ENCODE measurements at places on chromosomes 16 and 17.
A peak's percentile ranks its signal among the peaks of the same experiment; 100 is the strongest.

DNA sequence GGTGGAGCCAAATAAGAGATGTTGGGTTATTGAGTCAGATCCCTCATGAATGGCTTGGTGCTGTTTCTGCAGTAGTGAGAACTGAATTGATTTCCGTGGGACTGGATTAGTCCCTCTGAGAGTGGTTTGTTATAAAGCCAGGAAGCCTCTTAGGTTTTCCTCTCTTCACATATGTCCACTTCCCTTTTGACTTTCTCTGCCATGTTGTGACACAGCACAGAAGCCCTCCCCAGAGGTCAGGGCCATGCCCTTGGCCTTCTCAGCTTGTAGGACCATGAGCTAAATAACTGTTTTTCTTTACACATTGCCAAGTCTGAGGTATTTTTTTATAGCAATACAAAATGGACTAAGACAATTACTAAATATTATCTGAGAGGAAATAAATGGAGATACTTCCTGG lies 10.3 kb upstream of the HAPSTR1 start:
- DNase-seq = no peak

DNA sequence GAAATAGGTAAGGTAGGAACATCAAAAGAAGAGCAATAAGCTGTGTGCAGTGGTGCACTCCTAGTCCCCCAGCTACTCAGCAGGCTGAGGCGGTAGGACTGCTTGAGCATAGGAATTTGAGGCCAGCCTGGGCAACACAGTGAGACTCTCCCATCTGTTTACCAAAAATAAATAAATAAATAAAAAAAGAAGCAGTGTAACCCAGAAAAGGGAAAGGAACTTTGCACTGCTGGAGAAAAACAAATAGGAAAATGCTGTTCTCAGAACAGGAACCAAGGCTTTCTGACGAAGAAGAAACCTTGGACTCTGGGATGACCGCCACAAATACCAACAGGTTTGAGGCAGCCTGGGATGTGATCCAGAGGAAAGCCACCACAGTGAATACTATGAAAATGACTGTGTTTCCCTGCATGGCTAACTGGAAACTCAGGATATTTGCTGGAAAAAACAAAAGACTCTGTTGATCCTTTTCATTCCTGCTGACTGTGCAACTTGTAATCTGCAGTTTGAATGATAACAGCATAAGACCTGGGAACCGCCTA lies 41.2 kb downstream of the TTC19 start:
- DNase-seq = no peak

GRCh38 chr17:12352127-12352526 lies 313.6 kb upstream of the MYOCD start:
- DNase-seq = no peak

GRCh38 chr17:31604936-31605335 lies 213.5 kb downstream of the RAB11FIP4 start:
- DNase-seq = no peak

- DNase-seq = no peak
These were observed 254.9 kb downstream of the PARN start for GRCh38 chr16:14375132-14375491.

- DNase-seq = no peak
These were observed 15.8 kb downstream of the GPRC5C start for GRCh38 chr17:74447628-74448159.

GRCh38 chr17:35804658-35805192 lies 4.6 kb upstream of the TAF15 start:
- DNase-seq = no peak

- DNase-seq = no peak
These were observed 19.9 kb upstream of the SLC16A5 start for GRCh38 chr17:75067856-75068255.

DNA sequence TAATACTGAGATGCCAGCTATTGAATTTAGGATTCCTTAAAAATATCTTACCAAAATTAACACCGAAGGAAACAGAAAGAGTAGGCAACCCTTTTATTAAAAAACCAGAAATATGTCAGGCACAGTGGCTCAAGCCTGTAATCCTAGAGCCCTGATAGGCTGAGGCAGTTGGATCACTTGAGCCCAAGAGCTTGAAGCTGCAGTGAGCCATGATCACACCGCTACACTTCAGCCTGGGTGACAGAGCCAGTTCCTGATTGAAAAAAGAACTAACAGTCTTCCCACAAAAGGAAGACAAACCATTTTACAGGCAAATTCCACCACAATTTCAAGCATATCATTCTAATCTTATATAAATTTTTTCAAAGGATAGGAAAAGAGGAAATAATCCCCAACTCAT lies 15.6 kb downstream of the SLFN12 start:
- DNase-seq = no peak

DNA sequence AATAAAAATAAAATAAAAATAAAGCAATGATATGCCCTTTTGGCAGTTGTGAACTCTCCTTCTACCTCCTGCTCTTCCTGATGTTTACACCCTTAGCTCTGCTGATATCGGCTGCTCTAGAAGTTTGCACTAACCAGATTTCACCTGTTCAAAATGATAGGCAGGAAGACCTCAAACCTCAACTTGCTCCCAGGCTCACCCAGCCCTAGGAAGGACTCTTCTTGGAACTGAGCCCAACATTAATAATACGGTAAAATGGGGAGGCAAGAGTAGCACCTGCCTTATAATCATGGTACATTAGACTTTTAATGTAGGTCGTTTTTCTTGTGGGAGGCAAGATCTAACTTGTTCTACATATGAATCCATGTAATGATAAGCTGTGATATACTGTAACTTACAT lies 61.2 kb upstream of the MED13 start:
- no peak for DNase-seq

DNA sequence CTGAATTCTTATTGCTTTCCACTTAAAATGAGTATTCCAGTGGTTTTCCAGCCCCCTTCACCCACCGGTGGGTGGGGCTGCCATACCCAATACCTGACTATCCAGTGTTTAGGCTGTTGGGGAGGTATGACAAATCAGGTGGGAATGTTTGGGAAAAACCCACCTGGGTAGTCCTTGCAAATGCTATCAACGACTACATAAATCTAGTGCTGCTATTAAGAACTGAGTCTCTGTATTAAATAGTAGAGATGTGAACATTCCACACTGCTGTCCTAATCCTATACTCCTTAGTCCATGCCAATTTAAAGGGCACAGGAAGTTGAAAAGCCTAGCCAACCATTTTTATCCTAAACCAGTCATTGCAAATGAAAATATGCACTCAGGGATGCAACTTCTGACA lies 126.6 kb downstream of the AXIN2 start:
- DNase-seq = no peak

- no peak for DNase-seq
These were observed 10.5 kb upstream of the ITGAD start for GRCh38 chr16:31382485-31383161.

- DNase-seq = no peak
These were observed 3.5 kb downstream of the CORO6 start for GRCh38 chr17:29619251-29619650.

DNA sequence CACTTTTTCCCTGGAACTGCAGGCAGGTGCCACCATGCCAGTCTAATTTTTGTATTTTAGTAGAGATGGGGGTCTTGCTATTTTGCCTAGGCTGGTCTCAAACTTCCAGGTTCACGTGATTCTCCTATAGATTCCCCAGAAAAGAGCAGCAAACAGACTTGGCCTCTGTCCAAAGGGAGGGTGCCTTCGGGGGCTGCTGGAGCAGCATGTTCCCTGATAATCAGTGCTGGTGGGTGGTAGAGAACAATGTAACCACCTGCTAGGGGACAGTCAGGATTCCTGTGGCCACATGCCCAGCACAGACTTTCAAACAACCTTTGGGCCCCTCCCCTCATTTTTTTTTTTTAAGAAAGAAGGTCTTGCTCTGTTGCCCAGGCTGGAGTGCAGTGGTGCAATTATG lies 14.2 kb upstream of the CCNF start:
- no peak for DNase-seq

GRCh38 chr16:47142486-47142820 lies 1.3 kb downstream of the NETO2 start:
- DNase-seq = no peak

DNA sequence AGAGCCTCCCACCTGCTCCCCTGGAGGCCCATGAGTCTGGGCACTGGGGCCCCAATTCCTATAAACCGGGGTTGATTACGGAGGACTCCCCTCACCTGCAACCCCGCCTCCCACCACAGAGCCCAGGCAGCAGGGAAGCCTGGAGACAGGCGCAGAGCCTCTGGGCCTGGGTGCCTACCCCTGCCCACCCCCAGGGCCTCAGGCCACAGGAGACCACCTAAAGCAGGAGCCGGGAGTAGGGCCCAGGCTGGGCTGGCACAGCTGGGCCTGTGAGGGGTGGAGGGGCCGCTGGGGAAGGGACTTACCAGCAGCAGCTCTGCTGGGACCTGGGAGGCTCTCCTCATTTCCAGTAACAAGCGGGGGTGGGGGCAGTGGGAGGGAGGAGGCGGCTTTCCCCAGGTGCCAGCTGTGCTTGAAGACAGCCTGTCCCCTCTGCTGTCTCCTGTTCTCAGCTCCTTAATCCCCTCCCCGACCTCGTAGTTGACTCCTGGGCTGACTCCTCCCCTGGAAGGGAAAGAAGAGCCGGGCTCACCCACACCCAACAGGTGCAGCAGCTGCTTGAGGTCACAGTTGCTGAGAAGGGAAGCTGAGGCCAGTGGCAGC lies 46.8 kb downstream of the TMEM235 start:
- DNase-seq = no peak

DNA sequence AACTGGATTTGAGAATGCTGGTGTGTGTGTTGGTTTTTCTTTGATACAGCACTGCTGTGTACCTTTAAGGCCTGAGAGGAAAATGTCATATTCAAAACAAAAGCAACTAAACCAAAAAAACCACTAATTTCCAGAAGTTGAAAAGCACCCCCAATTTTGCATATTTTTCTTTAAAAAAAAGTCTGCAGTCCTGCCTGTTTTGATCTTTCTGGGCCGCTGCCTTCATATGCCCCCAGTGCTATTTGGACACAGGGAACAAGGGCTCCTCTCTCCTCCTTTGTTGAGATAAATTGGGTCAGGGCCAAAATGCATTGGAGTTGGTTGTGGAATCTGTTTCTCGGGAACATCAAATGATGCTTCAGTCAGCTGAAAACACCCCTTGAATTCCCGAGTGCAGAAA lies 26.9 kb downstream of the GPT2 start:
- no peak for DNase-seq

GRCh38 chr17:3636154-3636907 lies at the start of the genes CTNS and SHPK:
CTNS (plus strand) TSS chr17:3636760; CDS start chr17:3640207, 3,447 bp downstream.
SHPK (minus strand) TSS chr17:3636250; CDS start chr17:3636219, 31 bp downstream.
- peak; percentile 48 for DNase-seq

- no peak for DNase-seq
These were observed 2.5 kb upstream of the VASN start for GRCh38 chr16:4369007-4369733.
